Eye (tissue), 1 donor: ENCODE measurements at places on chromosomes 7 and 10.

DNA sequence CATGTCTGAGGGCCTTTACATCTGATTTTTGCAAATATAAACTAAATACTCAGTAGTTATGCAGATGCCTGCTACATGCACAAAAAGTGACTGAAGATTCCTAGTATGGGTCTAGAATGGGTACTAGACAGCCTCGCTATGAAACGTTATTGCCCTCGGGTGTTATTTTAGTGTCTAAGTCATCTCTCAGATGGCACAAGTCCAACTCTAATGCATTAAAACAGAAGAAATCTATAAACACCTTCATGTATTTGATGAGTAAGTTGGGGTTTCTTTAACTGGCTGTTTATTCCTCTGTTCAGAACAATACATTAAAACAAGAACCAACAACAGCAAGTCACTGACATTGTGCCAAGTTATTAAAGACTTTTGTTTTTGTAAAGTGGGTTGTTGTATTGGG, 41.6 kb downstream of the TEX36 start:
- DNase-seq = no peak

GRCh38 chr7:120521761-120522737, 249.1 kb downstream of the KCND2 start:
- no peak for DNase-seq

DNA sequence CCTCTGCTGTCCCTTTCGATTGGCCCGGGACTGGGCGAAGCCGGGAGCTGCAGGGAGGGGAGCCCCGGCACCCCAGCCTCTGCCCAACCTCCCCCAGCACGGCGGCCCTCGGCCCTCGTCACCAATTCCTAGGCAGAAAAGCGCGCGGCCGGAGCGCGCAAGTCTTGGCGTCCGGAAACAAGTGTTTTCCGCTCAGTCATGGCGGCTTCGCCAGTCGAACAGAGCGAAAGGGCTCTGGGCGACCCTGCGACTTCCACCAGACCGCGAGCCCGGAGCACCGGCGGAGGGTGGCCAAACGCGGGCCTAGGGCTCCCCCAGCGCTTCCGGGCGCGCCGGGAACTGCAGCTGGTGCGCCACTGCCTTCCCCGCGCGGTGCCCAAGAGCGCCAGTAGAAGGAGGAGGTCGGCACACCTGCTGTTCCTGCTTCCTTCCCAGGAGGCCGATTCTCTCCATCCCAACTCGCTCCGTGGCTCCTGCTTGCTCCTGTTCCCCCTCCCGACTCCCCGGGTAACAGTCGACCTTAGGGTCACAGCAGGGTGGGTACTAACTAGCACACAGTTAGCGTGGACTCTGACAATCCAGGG, 729.9 kb downstream of the ZWINT start:
- peak; percentile 92 for DNase-seq

DNA sequence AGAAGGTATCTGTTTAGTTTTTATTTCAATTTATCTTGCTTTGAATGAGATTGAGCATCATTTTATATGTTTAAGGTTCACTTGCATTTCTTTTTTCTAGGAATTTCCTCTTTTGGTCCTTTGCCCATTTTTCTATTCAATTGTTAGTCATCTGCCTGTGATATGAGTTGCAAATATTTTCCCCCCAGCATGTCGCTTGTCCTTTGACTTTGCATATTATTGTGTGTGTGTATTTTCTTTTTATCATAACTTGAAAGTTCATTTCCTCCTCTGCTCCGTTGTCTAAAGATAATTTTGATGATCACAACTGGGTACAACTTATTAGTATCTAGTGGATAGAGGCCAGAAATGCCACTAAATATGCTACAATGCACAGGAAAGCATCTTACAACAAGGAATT, 132.7 kb upstream of the MDFIC start:
- DNase-seq = no peak

GRCh38 chr7:16984375-16984774, 102.6 kb upstream of the AGR3 start:
- peak; percentile 46 for DNase-seq

DNA sequence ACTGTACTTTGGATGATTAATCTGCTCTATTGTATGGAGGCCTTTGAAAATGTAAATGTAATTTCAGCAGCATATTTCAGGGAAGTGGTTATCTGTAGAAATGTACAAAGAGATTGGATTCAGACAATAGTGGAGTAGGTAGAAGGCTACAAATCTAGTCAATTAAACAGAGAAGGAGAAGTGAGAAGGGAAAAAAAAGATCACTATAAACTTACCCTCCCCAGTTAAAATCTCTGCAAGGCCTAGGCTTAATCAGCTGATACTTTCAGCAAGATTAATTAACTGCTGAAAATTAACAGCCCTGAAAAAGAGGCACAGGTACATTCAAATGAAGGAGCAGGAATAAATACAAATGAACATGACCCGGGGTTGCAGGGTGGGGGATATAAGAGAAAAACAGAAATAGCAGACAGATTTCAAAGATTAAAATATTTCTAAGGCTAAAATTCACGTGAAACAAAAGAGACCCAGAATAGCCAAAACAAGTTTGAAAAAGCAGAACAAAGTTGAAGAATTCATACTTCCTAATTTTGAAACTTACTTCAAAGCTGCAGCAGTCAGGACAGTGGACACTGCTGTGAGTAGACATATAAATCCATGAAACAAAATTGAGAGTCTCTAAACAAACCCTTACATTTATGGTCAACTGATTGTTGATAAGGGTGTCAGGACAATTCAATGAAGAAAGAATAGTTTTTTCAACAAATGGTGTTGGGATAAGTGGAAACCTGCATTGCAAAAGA, 96.0 kb downstream of the NRCAM start:
- DNase-seq = no peak

DNA sequence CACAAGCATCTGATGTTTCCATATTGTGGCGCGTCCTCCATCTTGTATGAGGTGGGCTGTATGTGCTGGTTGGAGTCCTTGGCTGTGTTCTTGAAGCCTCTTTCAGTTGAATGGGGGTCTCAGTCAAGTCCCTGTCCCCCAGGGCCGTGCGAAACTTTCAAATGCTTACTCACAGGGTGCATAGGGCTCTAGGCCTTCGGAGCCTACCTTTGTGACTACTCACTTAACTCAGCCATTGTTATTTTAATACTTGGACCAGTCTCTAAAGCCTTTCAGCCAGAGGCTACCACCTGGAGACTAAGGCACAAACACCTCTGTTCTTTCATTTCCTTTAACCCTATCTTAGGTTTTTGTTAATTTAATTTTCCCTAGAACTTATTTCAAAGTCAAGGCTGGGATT, 785.9 kb downstream of the GATA3 start:
- no peak for DNase-seq

DNA sequence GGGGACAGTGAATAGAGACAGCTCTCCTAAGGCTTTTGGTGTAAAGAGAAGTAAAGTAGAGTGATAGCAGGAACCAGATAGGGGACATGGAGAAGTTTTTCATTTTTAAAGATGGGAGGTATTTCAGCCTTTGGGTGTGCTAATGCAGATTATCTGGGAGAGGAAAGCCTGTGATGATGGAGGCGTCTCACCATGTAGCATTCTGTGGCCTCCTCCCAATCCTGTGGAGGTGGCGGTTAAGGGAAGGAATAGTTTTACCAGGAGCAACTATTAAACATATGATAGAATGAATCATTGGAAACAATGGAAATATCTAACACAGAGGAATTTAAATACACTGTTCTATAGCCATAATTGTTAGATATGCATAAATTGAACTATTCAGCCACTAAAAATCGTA, 101.3 kb downstream of the CNNM2 start:
- no peak for DNase-seq
